ENCODE measurements at places on chromosomes 1 and 21. TPM values are rescaled to one million over a fixed set of nuclear protein-coding genes. Genes with fewer than 3 reads are reported as not detected.

Gene RNF223
- not detected for total RNA-seq

Gene SHE
- not detected for total RNA-seq

Gene OR2AK2
- total RNA-seq, result not detected

Gene FNDC10
- 9.1 TPM for total RNA-seq

Gene PDPN
- not detected for total RNA-seq

Gene ADORA3
- total RNA-seq, result not detected

Gene BARHL2
- total RNA-seq, result not detected

Gene SIM2
- total RNA-seq, result not detected

Gene TCEA3
- 62.2 TPM for total RNA-seq

Gene RHBG
- total RNA-seq, result not detected

Gene OR4F29
- total RNA-seq, result not detected

Gene SERINC2
- not detected for total RNA-seq

Gene SLC16A4
- 0.55 TPM for total RNA-seq

Gene THEM5
- total RNA-seq, result not detected

Gene GBP3
- total RNA-seq, result 29.7 TPM

Gene NKAIN1
- not detected for total RNA-seq

Gene FCRLB
- 0.39 TPM for total RNA-seq
